ENCODE measurements at places on chromosomes 11 and 22.

DNA sequence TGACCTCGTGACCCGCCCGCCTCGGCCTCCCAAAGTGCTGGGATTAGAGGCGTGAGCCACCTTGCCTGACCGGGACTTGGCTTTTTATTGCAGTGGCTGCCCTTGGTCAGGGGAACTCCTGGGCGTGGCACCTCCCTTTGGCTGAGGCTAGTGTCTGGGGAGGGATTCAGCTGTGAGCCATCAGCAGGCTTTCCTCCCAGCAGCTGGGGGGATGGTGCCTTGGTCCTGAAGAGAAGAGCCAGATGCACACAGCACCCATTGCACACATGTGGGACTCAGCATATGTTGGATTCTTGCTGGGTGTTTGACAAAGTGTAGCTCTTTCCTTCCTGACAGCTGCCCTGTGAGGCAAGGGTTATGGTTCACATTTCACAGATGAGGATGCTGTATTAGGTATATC, 8.4 kb downstream of the CYTH4 start:
- no peak for DNase-seq

DNA sequence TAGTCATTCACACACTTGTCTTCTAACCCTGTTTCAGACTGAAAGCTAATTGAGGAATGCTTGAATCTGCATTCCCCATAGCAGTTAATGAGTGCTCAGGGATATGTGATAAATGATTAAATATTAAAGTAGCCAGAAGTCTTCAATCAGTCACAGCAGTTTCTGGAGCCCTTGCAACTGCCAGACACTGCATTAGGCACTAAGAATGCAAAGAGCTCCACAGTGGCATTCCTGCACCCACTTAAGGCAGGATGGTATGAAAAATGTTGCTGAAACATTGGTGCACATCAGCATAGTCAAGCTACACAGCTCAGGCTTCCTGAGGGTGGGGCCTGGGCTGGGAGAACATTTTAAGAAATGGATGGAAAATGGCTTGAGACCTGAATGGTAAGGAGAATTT, 6.5 kb downstream of the DTX4 start:
- DNase-seq, result no peak

DNA sequence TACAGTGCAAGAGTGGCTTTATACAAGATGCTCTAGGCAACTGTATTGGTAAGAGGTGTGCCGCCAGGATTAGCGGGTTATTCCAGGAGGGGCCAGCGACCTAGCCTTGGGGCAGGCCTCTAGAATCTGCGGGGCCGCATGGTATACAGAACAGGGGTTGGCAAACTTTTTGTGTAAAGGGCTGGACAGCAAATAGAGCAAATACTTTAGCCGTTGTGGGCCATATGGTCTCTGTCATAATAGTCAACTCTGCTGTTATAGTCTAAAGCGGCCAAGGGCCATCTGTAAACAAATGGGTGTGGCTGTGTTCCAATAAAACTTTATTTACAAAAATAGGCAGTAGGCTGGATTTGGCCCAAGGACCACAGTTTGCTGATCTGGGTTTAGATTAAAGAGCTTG, 32.6 kb downstream of the FBLN1 start:
- DNase-seq, result no peak

GRCh38 chr11:109378034-109378433, 44.0 kb upstream of the C11orf87 start:
- DNase-seq, result no peak

- DNase-seq, result no peak
Measured at GRCh38 chr11:27427183-27427980, 45.2 kb downstream of the LGR4 start.

- DNase-seq, result no peak
Measured at GRCh38 chr22:43837666-43838065, 24.6 kb downstream of the SULT4A1 start.

DNA sequence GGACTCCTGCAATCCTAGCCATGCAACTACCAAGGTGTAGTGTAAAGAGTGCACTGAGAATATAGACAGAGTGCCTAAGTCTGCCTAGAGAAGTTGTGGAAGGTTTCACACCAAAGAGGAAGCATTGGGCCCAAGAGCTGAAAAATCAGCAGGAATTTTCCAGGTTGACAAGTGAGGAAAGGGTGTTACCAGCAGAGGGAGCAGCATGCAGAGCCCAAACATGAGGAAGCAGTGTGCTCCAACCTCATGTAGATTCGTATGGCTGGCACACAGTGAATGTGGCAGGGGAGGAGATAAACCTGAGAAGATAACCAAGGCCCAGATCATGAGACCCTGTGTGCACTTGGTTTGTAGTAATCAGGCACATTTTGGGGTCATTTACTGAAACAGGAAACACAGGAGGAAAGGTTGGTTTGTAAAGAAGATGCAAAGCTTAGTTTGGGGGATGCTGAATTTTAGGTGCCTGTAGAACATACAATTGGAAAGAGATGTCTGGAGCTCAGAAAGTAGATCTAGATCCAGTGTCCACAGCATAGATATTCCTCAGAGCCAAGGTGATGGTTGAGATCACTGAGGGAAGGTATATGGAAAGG, 1.7 kb downstream of the HPX start:
- DNase-seq, result peak; percentile 58

DNA sequence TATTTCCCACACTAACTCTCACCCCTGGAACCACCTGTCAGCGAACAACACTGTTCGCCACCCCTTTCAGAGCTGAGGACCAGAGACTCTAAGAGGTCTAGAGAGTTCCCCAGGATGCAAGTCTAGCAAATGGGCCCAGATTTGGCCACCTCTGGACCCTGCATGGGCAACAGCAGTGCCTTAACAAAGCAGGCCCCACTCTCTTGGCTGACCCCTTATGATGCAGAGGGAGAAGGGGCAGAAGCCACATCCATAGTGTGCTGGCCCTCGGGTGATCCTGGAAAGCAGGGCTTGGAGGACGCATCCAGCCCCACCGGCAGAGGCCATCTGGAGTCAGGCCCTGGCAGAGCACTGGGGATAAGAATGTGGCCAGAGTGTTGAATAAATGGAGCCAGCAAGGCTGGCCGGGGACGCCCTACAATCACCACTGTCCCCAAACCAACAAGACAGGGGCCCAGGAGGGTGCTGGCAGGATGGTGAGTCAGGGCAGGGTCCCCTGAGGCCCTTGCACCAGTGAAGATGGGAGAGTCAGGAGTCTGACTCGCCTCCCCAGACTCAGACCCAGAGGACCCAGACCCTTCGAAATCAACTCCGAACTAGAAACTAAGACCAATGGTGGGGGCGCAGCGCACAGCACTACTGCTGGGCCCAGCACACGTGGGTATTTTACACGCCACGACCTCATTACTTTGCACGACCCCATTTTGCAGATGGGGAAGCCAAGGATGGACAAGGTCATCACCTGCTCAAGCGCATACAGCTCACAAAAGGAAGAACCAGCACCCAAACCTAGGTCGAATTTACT, 6.5 kb downstream of the CSNK1E start:
- no peak for DNase-seq

DNA sequence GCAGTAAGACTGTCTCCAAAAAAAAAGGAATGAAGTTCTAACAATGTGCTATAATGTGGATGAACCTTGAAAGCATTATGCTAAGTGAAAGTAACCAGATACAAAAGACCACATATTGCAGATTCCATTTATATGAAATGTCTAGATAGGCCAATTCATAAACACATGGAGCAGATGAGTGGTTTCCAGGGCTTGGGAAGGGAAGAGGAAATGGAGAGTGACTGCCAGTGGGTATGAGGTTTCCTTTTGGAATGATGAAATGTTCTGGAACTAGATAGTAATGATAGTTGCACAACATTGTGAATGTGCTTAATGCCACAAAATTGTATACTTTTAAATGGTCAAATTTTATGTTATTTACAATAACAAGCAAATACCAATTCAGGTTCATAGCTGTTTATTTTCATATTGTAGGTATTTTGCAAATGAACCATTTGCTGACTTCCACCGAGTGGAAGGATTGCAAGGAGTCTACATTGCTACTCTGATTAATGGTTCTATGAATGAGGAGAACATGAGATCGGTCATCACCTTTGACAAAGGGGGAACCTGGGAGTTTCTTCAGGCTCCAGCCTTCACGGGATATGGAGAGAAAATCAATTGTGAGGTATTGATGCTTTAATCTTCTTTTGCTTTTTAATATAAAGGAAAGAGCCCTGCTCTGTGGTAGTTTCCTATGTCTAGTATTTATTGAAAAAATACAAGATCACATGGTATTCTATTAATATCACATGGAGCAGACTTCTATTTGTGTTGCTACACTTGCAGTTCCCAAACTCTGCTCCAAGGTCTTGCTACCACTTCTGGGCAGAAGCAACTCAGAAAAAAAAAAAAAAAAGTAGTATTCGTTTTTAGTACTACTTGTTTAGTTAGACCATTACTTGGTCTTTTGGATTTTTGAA, 67.7 kb upstream of the SORL1-AS1 start:
- DNase-seq, result no peak

DNA sequence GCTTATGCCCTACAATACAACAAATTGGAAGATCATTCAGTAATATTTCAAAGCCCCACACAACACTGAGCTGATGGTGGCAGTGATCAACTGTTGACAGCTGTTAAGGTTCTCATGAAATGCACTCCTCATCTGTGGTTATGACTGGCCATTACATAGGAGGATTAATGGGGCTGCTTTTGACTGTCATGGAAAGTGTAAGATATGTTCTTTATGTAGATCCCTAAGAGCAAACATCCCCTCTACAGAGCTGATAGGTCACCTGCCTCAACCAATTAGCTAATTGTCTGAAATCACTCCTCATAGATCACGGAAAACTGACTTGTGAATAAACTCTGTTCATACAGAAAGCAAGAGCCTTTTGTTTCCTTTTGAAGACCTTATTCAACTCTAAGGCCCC, 78.1 kb downstream of the GAB2 start:
- DNase-seq, result peak; percentile 40

GRCh38 chr22:26756675-26757293, 99.4 kb downstream of the MIAT start:
- DNase-seq, result peak; percentile 75

GRCh38 chr11:57662893-57663292, 5.0 kb upstream of the ZDHHC5 start:
- no peak for DNase-seq

DNA sequence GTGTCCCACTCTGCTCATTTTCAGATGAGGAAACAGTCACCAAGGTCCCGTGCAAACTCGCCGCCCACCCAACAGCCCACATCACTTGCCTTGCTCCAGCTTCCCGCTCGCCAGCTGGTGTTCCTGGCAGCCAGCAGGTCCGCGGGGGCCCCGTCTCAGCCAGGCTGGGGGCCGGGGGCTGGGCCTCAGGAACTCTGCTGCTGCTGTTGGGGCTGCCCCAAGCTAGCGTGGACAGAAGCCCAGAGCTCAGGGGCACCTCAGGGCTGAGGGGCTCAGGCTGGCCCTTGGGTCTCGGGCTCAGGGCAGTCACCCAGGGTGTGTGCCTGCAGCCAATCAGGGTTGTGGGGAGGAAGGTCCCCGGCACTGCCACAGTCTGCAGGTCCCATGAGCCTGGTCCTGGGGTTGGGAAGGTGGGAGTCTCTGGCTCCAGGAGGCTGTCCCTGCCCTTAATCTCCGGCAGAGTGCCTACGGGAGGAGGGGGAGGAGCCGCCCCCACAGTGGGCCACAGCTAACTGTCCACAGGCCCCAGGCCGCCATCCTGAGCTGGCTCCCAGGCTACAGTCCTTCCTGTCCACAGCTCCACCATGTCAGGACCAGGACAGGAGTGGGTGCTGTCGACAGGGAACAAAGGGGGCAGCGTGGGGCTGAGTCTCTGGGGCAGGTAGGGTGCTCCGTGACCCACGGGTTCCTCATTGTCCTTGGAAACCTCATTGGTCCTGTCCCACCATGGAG, 65.2 kb downstream of the ARFGAP3 start:
- no peak for DNase-seq

All from midbrain (tissue), 1 donor.